ENCODE measurements at places on chromosomes 6 and 20.

- DNase-seq, result no peak
Observed at GRCh38 chr6:38319256-38320212, 320.2 kb downstream of the BTBD9 start.

GRCh38 chr6:75884822-75885221 lies 135.8 kb downstream of the MYO6 start:
- no peak for DNase-seq

- no peak for DNase-seq
Observed at GRCh38 chr6:91185072-91185471, 598.2 kb upstream of the MAP3K7 start.

DNA sequence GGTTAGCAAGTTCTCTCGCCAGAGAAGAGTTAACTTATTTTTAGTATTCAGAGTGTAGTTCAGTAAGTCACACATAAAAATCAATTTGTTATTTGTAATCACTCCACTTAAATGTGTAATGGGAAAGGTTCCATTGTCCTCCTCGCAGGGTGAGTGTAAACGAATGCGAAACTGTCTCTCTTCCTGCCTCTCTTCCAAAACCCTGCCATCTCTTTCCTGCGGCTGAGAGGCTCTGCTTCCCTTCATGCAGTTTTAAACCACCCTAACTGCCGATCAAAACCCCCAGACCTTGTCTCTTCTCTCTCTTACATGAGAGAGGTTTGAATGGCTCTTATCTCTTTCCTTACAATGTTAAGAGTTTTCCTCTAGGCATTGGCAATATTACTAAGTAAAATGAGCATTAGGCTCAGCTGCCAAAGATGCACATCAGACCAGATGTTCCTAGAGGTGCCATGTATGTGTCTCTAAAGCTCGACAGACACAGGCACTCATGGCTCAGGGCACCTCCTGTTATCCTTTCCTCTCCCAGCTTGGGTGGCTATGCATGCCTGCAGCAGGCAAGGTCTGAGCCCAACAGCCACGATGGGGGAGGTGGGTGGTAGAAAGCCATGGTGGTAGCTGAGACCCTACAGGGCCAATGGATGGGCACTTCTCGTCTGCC lies 91.2 kb downstream of the JARID2 start:
- DNase-seq, result peak; percentile 56

- DNase-seq, result peak; percentile 26
Observed at GRCh38 chr6:33430991-33431879, 11.4 kb downstream of the SYNGAP1 start.

- DNase-seq, result no peak
Observed at GRCh38 chr6:34534656-34535055, 21.5 kb downstream of the SPDEF start.

DNA sequence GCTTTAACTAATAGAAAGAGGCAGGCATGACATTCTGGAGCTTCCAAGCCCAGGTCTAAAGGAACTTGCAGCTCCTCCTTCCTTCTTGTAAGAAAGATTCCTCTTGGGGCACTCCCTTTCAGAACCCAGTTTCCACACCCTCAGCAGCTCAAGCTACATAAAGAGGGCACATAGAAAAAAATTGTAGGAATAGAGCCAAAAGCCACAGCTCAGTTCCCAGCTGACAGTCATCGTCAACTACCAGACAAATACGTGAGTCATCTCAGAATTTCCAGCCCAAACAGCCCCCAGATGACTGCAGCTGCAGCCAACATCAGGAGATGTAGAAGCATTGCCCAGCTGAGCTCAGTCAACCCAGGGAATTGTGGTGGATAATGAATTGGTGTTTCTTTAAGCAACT lies 349.8 kb upstream of the ARID1B start:
- peak; percentile 70 for DNase-seq

GRCh38 chr20:18943542-18943941 lies 130.0 kb downstream of the SCP2D1 start:
- DNase-seq, result no peak

- DNase-seq, result peak; percentile 53
Observed at GRCh38 chr6:20056350-20056992, 155.8 kb downstream of the MBOAT1 start.

DNA sequence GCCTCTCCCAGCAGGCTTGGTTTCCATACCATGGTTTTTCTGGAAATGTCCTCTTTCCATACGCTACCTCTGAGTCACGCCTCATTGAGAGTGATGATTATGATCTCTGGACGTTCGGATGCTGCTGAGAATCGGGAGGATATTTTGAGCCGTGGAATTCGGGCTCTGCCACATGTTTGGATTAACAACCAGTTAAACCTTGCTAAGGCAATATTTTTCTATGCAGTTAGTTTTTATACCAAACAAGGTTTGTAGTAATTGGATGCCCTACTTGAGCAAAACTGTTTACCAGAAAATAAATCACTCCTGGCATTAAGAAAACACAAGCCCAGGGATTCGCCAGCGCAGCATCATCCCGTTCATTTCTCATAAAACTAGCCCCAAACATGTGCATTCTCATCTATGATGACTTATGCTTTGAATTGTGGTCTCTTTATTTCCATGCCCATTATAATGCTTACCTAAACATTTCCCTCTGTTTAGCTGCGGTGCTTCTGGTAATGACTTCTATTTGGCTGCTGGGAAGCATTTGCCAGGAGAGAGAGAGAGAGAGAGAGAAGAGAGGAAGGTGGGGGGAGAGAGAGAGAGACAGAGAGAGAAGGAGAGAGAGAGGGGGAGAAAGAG lies 198.9 kb downstream of the CLIC5 start:
- DNase-seq, result no peak

GRCh38 chr6:134636186-134636799 lies 313.6 kb downstream of the ALDH8A1 start:
- DNase-seq, result peak; percentile 85

GRCh38 chr20:61306937-61307475 lies 54.9 kb downstream of the CDH4 start:
- DNase-seq, result no peak

DNA sequence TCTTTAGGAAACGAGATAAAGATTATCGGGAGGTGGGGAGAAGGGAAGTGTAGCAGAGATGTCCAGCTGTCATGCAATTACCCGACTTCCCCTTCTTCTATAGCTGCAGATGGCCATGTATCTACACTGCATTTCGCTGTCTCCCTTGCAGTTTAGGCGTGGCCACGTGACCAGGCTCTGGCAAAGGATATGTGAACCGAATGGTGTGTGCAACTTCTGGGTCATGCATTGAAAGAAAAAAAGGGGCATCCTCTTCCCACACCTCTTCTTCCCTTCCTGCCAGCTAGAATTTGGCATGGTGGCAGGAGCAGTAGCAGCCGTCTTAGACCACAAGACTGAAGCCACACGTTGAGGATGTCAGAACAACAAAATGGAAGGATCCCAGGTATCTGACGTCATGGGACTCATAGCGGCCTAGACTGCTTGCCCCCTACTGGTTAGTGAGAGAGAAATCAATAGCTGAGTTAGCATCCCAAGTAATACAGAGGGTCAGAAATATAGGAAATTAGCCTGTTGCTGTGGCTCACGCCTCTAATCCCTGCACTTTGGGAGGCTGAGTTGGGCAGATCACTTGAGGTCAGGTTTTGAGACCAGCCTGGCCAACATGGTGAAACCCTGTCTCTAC lies 32.8 kb downstream of the TCF15 start:
- DNase-seq, result peak; percentile 20

DNA sequence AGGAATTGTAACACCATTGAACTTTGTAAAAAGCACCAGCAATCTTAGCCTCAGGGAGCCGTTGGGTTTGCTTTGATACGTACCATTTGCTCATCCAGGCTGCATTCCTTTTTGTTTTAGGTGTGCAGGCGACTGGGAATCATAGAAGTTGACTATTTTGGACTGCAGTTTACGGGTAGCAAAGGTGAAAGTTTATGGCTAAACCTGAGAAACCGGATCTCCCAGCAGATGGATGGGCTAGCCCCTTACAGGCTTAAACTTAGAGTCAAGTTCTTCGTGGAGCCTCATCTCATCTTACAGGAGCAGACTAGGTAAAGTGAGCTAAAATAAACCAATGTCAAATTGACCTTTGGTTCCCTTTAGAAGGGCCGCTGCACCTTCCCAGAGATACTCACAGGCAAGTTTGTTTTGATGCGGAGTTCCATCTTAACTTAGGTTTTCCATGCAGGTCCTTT lies 1.6 kb downstream of the MYLIP start:
- DNase-seq, result no peak

Data from suppressor macrophage treated with lipopolysaccharide for 1 hour (primary cell).